ENCODE measurements at places on chromosomes 4 and X.

DNA sequence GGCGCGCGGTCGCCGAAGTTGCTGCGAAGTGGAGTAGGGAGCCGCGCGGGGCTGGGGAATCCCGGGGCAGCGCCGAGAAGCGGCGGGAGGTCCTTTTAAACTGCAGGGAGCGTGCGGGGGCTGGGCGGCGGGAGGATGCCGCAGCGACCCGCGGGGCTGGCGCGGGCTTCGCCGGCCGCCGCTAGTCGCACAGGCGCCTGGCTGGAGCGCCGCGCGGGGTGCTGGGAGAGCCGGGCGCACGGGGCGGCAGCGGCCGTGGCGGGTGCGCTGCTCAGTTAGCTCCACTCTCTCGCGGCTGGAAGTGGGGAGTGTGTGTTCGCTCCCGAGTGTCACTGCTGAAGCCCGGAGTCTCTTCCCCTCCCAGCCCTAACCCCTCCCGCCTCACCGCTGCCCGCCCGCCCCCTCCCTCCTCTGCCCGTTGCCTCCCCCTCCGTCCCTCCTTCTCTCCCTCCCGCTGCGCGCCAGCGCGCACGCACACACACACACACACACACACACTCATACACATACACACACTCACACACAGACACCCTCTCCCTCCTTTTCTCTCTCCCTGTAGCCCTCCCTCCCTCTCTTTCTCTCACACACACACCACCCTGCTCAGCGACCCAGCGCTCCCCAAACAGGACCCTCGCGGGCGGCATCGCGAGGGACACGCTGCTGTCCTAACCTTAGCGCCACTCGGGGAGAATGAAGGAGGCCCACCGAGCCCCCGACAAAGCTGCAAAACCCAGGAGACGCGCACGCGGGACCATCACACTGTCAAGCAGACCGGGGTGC is at the start of gene NDNF:
NDNF (minus strand) TSS at position 312 of the 780 bp plus-strand sequence. CDS start 26,698 bp downstream, outside the sequence.
- peak within 1 kb of the TSS; percentile 56 for H3K27ac ChIP-seq
- peak within 1 kb of the TSS; percentile 61 for H3K4me3 ChIP-seq
- peak; percentile 74 for DNase-seq
- no peaks in the 10 kb centered on the region for H3K27me3 ChIP-seq
- H3K4me1 ChIP-seq = peaks cover 9% of the 10 kb centered on the region

DNA sequence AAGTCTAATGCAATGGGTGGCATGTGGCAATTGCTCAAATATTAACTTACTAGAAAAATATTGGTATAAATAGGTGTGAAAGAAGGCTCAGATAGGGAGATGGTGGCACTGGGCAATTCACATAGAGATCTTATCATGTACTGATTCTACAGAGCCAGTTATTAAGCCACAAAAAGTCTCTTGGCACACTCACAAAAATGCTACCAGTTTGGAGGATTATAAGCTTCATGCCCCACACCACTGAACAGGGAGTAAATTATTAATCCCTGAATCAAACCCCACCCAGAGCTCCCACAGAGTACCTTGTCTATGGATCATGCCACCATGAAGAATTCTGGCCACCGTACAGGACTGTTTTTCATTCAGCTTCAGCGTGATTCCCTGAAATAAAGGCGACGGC is 13.8 kb downstream of the MPP1 start:
- H3K27me3 ChIP-seq = no peaks in the 10 kb centered on the region
- no peaks in the 10 kb centered on the region for H3K36me3 ChIP-seq

DNA sequence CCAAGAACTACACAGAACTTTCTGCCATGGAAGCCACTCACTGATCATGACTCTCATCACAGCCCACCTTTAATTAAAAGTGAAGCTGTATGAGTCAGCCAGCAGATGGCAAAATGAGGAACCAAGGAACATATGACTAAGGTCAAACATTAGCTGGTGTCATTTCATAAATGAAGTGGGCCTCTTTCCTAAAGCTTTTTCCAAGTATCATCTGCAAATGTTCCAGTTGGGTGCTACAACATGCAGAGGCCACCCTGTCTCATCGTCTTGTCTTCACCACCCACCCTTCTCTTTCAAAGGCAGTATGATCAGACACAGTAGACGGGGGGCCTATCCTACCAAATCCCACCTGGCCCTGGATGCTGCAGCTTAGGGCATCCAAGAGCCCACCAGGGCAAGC is 9.2 kb upstream of the EOLA1 start:
- H3K4me3 ChIP-seq = no peak overlapping the region
- H3K36me3 ChIP-seq = no peaks in the 10 kb centered on the region
- no peak for DNase-seq
- no peaks in the 10 kb centered on the region for H3K27me3 ChIP-seq

GRCh38 chr4:3019145-3019846 is 55.0 kb downstream of the HTT-AS start:
- no peaks in the 10 kb centered on the region for H3K36me3 ChIP-seq
- H3K4me3 ChIP-seq = no peak overlapping the region
- no peaks in the 10 kb centered on the region for H3K27me3 ChIP-seq
- no peaks in the 10 kb centered on the region for H3K4me1 ChIP-seq
- no peak overlapping the region for H3K27ac ChIP-seq

DNA sequence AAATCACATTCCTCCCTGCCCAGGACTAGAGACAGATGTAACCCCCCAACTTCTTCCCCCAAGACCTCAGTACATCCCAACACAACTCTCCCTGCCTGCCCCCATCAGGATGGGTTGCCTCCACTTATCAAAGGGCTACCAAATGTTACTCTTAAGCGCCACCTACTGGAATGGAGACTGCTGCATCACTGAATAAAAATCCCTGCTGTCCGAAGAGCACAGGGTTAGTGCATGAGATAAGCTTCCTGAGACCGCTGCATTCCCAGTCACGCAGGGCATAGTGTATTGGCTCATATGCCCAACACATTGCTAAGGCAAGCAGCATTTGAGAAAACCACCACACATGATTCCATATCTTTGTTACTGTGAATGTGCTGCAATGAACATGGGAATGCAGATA is 544.5 kb downstream of the PPP4R3C start:
- no peak overlapping the region for H3K4me3 ChIP-seq
- H3K27me3 ChIP-seq = no peaks in the 10 kb centered on the region
- H3K36me3 ChIP-seq = no peaks in the 10 kb centered on the region
- H3K4me1 ChIP-seq = no peaks in the 10 kb centered on the region
- no peak for DNase-seq
- H3K27ac ChIP-seq = no peak overlapping the region

- H3K27me3 ChIP-seq = no peaks in the 10 kb centered on the region
- no peaks in the 10 kb centered on the region for H3K36me3 ChIP-seq
- no peak for DNase-seq
- H3K27ac ChIP-seq = no peak overlapping the region
- peaks cover 61% of the 10 kb centered on the region for H3K4me1 ChIP-seq
Measured at GRCh38 chr4:48761286-48761685, 18.8 kb downstream of the FRYL start.

DNA sequence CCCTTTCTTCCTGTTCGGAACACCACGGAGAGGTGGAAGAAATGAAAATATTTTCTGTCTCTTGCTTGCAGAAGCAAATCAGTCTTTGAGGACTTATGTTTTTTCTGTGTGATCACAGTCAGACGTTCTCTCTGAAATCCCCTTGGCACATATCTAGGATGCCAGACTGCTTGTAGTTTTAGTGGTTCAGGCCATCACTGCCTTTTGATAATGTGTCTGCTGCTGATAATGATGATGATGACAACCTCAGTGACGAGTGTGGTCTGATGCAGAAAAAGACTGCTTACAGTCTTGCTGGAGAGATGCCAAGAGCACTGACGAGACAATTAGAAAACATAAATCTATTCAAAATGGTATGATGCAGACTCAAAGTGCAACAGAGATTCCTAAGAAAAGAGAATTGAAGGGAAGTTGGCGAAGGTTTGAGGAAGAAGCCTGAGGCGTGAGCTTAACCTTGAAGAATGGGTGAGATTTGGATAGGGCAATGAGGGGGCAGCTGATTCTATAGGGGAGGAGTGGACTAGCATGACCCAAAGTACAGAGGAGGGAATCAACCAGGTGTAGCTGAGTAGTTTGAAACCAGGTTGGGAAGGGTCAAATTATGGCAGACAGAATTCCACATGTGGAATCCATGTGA is 7.9 kb downstream of the RAB33A start:
- peaks cover 5% of the 10 kb centered on the region for H3K4me1 ChIP-seq
- H3K4me3 ChIP-seq = no peak overlapping the region
- no peak for DNase-seq
- no peaks in the 10 kb centered on the region for H3K36me3 ChIP-seq
- H3K27ac ChIP-seq = no peak overlapping the region

- no peak overlapping the region for H3K4me3 ChIP-seq
- H3K27me3 ChIP-seq = no peaks in the 10 kb centered on the region
- no peak for DNase-seq
- no peaks in the 10 kb centered on the region for H3K36me3 ChIP-seq
- no peak overlapping the region for H3K27ac ChIP-seq
Measured at GRCh38 chr4:174437749-174438148, 84.5 kb downstream of the HPGD start.

- no peaks in the 10 kb centered on the region for H3K27me3 ChIP-seq
- no peak for DNase-seq
- no peak overlapping the region for H3K4me3 ChIP-seq
- H3K27ac ChIP-seq = no peak overlapping the region
- no peaks in the 10 kb centered on the region for H3K4me1 ChIP-seq
Measured at GRCh38 chrX:30893206-30893605, 4.2 kb upstream of the TAB3 start.

- no peaks in the 10 kb centered on the region for H3K27me3 ChIP-seq
- DNase-seq = no peak
- no peak overlapping the region for H3K27ac ChIP-seq
- H3K36me3 ChIP-seq = no peaks in the 10 kb centered on the region
Measured at GRCh38 chr4:104394406-104395167, 100.1 kb downstream of the CXXC4 start.

GRCh38 chr4:124199755-124200154 is 512.8 kb downstream of the ANKRD50 start:
- H3K36me3 ChIP-seq = no peaks in the 10 kb centered on the region
- no peak for DNase-seq
- peak overlapping the region; percentile 14 for H3K27ac ChIP-seq
- H3K4me1 ChIP-seq = peaks cover 9% of the 10 kb centered on the region
- no peaks in the 10 kb centered on the region for H3K27me3 ChIP-seq

- no peaks in the 10 kb centered on the region for H3K4me1 ChIP-seq
- no peaks in the 10 kb centered on the region for H3K36me3 ChIP-seq
- H3K27me3 ChIP-seq = no peaks in the 10 kb centered on the region
- no peak overlapping the region for H3K27ac ChIP-seq
- H3K4me3 ChIP-seq = no peak overlapping the region
Measured at GRCh38 chrX:133812402-133812801, 173.0 kb downstream of the GPC3 start.

DNA sequence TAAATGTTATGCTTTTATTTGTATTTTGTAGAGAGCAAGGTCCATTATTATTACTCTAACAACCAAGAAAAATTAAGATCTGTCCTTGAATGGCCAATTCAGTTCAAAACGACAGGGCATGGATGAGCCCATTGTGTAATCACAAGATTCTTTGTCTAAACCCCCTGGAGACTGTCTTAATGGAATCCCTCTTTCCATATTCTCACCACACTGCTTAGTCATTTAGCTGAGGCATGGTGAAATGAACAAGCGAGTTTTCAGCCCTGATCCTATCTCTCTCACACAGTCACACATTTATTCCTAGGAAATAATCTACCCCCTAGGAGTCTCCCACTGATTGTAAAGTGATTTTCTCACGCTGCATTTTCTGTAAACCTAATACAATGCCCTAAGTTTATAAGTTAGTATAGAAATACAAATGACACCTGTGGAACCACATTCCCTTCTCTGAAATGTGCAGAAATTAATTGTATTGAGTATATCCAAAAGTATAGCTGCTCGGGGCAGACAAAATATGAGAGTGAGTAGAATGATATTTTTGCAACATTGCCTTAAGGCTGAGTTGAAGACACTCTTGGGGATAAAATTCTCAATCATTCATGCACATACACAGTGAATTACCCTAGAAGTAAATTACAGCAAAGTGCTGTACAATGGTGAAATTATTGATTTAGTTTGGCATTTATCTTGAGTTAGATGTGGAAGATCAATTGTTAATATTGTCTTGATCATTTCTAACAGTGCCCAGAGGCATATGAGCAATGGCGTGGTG is 119.7 kb upstream of the PCDH7 start:
- H3K4me1 ChIP-seq = no peaks in the 10 kb centered on the region
- H3K4me3 ChIP-seq = no peak overlapping the region
- no peak for DNase-seq
- no peaks in the 10 kb centered on the region for H3K27me3 ChIP-seq
- H3K36me3 ChIP-seq = no peaks in the 10 kb centered on the region

DNA sequence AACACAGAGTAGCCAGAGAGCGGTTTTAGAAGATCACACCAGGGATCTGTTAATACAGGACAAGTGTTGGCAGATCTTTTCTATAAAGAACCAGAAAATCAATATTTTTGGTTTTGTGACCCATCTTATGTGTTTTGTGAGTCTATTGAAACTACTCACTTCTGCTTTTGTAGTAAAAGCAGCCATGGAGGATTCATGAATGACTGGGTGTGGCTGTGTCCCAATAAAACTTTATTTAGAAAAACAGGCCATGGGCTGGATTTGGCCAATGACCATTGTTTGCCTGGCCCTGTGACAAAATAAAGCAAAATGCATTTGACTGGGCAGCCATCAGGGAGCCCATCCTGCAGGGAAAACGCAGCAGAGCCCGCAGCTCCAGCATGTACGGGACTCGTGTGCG is 99.9 kb upstream of the ADRA2C start:
- no peaks in the 10 kb centered on the region for H3K27me3 ChIP-seq
- no peak for DNase-seq
- no peak overlapping the region for H3K4me3 ChIP-seq

DNA sequence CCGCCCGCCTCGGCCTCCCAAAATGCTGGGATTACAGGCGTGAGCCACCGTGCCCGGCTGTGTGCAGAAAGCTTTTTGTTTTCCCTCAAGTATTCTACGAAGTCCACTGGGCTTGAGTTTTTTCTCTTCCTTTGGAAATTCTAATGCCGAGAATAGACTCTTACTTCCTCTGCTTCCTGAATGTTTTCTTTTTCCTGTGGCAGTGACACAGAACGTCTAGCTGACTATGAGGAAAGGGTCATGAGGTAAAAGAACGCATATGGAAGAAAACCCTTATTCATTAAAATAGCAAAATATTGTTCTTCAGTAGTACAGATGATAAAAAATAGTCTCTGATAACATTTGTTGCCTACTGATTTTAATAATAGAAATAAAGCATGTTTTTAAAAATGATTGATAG is 4.9 kb upstream of the SLC25A4 start:
- H3K4me3 ChIP-seq = no peak overlapping the region
- no peaks in the 10 kb centered on the region for H3K4me1 ChIP-seq
- no peaks in the 10 kb centered on the region for H3K27me3 ChIP-seq
- DNase-seq = no peak

- H3K27me3 ChIP-seq = no peaks in the 10 kb centered on the region
- H3K27ac ChIP-seq = no peak overlapping the region
- H3K36me3 ChIP-seq = peaks cover 19% of the 10 kb centered on the region
- no peaks in the 10 kb centered on the region for H3K4me1 ChIP-seq
- no peak overlapping the region for H3K4me3 ChIP-seq
Measured at GRCh38 chr4:94290245-94290644, 52.4 kb downstream of the HPGDS start.

- H3K36me3 ChIP-seq = no peaks in the 10 kb centered on the region
- no peak overlapping the region for H3K27ac ChIP-seq
- no peak overlapping the region for H3K4me3 ChIP-seq
- no peak for DNase-seq
- peaks cover 11% of the 10 kb centered on the region for H3K4me1 ChIP-seq
Measured at GRCh38 chr4:17323554-17324385, 188.1 kb downstream of the QDPR start.

Data from tibial artery (tissue), 4 donors.